ENCODE measurements at places on chromosomes 1 and 21. TPM values are rescaled to one million over a fixed set of nuclear protein-coding genes. Genes with fewer than 3 reads are reported as not detected.

The KPRP gene
- total RNA-seq, result not detected

The SPATA21 gene
- not detected for total RNA-seq

The HMGCS2 gene
- 270 TPM for total RNA-seq

The HORMAD1 gene
- 1.4 TPM for total RNA-seq

The KCNN3 gene
- 1.5 TPM for total RNA-seq

The PRR9 gene
- total RNA-seq, result not detected

The DNAJC6 gene
- total RNA-seq, result 9.6 TPM

The FLG2 gene
- not detected for total RNA-seq

The SELL gene
- total RNA-seq, result 2.5 TPM

- no peak for DNase-seq
Observed at GRCh38 chr1:194004146-194004545, 817.7 kb upstream of the B3GALT2 start.

DNA sequence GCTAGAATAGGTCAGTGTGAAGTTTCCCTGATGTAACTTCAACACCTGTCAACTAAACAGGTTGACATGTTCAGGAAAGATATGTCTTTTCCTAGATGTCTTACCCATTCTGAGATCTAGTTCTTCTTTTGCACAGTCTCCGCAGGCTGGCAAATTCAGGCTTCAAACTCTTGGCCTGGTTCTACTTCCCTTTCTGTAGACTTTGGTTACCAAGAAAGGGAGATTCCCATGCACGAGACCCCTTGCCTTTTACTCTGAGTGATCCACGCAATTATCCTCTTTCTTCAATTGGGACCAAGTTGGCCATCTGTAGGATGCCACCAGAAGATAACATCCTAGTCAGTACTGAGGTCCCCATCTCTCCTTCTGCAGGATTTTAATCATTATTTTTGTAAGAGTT, 2.0 kb downstream of the CFAP45 start:
- DNase-seq, result no peak

DNA sequence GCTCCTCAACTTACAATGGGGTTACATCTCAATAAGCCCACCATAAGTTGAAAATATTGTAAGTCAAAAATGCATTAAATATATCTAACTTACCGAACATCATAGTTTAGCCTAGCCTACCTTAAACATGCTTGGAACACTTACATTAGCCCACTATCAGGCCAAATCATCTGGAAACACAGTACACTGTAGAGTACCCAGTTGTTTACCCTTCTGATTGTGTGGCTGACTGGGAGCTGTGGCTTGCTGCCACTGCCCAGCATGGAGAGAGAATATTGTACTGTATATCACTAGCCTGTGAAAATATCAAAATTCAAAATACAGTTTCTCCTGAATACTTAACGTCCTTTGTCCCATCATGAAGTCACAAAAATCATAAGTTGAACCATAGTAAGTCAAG, 40.4 kb upstream of the FRRS1 start:
- DNase-seq, result no peak

DNA sequence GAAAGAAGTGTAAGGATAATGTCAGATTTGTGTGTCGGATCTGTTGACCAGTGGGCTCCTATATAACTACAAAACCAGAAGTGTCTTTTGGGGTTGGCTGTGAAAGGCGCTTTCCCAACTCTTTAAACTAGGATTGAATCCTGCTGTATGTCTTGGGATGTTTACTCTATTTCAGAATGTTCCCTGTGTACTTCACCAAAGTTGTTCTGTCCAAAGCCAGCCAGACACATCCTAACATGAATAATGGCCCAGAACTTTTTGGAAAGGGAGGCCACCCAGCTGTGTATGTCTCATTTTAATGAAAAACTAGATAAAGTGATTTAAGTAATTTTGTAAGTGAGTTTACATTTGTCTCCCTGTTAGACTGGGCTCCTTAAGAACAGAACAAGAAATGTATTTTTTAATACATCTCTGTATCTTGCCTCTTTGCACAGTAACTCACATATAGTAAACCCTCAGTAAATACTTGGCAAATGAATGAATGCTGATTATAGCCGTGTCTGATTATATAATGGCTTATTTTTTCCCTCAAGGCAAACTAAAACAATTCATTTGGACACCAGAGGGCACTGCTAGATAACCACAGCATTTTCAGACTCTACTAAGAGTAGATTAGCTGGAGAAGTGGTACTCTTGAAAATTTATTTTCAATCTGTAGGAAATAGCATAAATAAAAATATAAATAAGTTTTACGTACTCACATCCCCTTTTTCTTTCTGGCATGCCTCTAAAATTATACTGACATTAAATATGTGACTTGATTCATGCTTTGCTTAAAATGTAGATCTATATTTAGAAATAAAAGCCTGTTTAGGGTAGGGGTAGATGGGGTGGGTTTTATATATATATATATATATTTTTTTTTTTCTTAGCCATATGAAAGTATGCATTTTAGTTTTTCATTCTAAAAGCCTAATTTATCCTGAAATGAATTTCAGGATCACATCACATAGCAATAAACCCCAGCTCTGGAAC, 23.8 kb downstream of the TSEN15 start:
- no peak for DNase-seq

DNA sequence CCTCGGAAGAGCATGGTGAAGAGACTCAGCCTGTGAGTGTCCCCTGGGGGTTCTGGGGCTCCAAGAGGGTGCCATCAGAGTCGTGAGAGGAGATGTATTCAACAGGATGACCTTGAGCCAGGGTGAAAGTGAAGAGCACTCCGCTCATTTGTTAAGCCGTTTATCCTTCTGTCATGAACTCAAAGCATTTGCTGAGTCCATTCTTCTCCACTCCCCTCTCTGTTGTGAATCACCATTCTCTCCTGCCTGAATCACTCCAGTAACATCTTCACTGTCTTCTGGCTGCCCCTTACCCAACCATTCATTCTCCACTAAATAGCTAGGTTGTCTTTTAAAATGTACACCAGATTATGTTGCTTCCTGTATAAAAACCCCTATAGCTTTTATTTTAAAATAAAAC, 102.2 kb downstream of the RGL1 start:
- DNase-seq, result no peak

- no peak for DNase-seq
Observed at GRCh38 chr1:150093805-150094204, 26.2 kb downstream of the VPS45 start.

- DNase-seq, result no peak
Observed at GRCh38 chr1:19257178-19257914, 5.7 kb downstream of the MRTO4 start.

GRCh38 chr21:16496609-16497008, 766.8 kb downstream of the USP25 start:
- DNase-seq, result no peak

- no peak for DNase-seq
Observed at GRCh38 chr21:46009951-46010705, 28.6 kb downstream of the COL6A1 start.

- DNase-seq, result no peak
Observed at GRCh38 chr1:227774821-227775661, 39.8 kb downstream of the SNAP47 start.

DNA sequence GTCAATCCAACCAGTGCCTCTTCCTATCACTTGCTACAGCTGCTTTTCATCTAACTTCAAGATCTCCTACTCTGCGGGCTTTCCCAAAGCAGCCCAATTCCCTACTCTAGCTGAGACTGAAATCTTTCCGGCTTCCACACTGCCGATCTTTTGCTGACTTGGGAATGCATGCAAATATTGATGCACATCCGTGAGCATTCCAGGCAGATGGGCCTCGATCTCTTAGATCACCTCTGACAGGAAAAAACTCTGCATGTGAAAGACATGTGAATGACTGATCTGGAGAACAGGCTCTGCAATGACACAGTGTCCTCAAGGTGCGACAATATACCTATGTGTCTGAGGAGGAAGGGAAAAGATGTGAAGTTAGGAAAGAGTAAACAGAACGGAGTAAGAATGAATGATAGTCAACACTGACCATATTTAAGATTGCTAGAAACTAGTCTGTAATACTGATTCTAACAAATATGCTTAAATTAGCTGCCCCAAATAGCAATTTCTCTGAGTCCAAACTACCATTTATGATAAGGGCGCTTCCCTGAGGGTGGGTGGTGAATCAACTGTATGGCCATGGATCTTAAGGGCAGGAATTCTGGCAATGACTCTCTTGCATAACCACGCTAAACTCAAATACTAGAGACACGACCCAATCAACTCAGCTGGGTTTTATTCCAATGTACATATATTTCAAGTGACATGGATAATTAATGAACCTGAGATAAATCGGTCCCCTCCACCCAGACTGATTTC, 8.4 kb downstream of the TAF5L start:
- DNase-seq, result no peak

DNA sequence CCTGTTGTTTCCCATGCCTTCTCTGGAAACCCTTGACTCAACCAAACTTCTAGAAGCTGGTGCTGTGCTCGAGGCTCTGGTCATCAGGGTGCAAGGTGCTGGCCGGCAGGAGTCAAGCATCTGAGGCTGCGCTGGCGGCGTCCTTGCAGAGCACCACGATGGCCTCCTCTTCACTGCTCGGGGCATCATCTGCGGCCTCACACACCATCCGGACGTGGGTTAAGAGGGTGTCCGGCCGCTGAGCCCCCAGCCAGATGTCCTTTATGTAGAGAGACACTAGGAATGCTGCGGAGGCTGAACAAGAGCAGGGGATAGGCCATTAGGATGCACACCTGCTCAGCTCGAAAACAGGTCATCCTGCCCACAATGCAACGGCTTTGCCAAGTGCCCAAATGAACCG, 16.2 kb downstream of the MRAP start:
- DNase-seq, result no peak

DNA sequence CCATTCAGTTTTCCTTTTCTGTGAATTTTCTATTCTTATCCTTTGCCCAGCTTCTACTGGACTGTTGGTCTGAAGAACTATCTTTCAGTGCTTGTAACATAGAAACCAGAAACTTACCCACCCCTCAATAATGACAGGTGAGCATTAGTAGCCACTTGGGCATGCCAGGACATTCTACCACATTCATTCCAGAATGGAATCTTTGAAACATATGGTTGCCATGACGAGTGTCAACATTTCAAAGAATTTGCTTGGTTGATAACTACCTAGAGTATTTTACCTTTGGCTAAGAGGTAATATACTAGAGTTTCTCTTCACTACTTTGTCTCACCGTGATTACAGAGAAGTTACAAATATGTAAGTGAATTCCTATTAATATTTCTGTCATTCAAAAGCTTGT, at the start of gene MROH9:
Gene MROH9 (plus strand): TSS at position 304 of the 400 bp plus-strand sequence. CDS start 10,023 bp downstream, outside the sequence.
- no peak for DNase-seq

DNA sequence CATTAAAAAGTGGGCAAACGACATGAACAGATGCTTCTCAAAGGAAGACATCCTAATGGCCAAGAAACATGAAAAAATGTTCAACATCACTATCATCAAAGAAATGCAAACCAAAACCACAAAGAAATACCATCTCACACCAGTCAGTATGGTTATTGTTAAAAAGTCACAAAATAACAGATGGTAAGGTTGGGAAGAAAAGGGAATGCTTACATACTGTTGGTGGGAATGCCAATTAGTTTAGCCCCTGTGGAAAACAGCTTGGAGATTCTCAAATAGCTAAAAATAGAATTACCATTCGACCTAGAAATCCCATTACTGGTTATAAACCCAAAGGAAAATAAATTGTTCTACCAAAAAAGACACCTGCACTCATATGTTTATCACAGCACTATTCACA, 369.4 kb downstream of the KCNH1 start:
- no peak for DNase-seq

GRCh38 chr1:192350356-192350755, 33.6 kb downstream of the RGS21 start:
- no peak for DNase-seq

GRCh38 chr1:228998179-228998578, 262.9 kb downstream of the RHOU start:
- DNase-seq, result no peak

DNA sequence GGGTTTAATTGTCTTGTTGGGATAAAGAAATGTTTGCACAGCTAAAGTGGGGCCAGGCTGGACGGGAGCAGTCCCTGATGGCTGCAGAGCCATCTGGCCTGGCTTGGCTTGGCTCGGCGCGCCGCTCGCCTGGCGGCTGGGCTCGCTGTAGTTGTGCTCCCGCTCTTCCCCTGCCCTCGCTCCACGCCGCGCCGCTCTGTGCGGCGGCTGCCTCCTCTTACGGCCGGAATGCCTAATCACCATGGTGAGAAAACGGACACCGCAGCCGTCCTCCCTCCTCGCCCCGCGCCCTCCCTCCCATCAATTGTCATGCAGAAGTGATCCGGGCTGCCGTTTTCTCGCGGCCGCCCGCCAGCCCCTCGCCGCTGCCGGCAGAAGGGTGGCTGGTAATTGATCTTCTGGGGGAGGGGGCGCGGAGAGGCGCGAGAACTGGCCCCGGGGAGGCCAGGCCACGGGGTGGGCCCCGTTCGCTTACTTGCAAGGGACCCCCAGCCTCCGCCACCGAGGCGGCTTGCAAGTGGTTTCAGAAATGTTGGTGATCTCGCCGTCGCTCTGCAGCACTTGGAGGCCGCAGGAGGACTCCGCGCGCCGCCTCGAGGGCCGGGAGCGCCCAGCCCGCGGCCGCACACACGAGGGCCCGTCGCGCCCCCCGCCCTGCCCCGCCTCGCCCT, 12.4 kb downstream of the RNF220 start:
- no peak for DNase-seq

DNA sequence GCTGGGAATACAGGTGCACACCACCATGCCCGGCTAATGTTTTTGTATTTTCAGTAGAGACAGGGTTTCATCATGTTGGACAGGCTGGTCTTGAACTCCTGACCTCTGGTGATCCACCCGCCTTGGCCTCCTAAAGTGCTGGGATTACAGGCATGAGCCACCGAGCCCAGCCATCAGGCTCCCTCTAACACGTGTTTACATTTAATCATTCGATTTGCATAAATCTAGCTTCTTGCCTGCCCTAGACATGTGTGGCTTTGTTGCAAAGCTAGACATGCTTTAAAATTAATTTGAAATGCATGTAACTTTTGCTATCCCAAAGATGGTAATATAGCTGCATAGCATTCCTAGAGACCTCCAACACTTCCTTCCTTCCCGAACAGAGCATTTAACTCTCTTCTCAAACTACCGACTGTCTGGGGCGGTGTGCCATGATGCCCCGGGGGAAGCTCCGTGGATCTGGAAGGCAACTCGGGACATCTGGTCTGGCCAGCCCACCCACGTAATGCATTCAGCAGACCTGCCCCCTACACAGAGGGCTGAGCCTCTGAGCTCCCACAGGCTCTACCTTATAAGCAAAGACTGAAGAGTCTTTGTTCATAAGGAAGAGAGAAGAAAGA, 34.6 kb upstream of the NID1 start:
- no peak for DNase-seq

GRCh38 chr21:16454399-16454798, 724.6 kb downstream of the USP25 start:
- DNase-seq, result no peak

DNA sequence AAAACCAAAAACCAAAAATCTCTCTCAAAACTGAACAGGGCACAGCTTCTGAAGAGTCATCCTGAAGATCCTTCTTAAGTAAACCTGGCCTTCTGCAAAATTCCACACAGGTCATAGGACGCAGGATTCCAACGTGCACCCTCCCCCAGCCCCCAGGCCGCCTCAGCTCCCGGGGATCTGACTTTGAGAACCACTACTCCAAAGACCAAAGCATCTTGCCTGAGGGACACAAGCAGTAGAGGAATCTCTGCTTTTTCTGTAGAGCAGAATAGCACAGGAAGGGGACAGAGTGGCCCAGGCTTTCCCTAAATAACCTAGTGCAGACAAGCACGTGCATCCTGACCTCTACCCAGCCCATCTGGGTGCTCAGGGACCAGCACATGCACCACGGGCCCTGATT, 104.8 kb upstream of the VAMP3 start:
- no peak for DNase-seq
